ENCODE measurements at places on chromosomes 12 and 14.

GRCh38 chr14:76421662-76422061 lies 45.7 kb downstream of the ESRRB start:
- ATAC-seq: no peak

DNA sequence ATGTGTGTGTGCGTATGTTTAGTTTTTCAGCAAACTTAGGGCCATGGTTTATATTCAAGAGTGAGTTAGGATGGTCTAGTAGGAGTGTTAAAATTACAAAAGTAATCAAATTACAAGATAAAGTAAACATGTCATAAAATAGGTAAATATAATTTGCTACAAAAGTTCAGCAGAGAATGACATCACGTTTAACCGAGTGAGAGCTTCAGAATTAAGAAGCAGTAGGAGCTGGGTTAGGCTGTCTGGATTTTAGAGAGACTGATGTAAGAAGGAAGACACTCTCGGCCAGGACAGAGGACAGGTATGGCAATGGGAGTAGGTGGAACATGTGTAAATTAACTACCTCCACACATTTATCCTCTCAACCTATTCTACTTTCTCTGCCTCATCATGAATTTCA lies 11.6 kb upstream of the MGST1 start:
- ATAC-seq: no peak

DNA sequence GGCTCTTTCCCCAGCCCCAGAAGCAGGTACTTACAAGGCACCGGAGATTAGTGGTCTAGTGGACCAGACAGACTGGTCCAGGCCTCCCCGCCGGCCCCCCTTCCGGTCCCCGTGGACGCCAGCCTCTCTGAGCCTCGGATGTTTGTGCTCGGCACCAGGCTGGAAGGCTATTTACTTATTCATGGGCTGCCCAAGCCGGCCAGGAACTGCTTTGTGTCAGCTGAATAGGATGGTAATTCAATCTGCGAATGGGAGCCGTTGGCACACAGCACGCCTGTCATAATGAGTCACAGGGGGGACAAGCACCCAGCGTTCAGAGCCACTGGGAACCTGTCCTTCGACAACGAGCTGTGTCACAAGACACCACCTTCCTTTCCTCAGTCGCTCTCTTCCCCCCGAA lies 82.3 kb downstream of the RIMBP2 start:
- ATAC-seq: peak; percentile 93

GRCh38 chr12:130203151-130203550 lies 40.9 kb downstream of the FZD10 start:
- ATAC-seq: no peak

- no peak for ATAC-seq
Observed at GRCh38 chr14:71536015-71536740, 396.1 kb upstream of the RGS6 start.

GRCh38 chr12:6613776-6614512 lies 6.8 kb upstream of the CHD4 start:
- ATAC-seq: peak; percentile 84

GRCh38 chr12:65845751-65846537 lies 21.7 kb downstream of the HMGA2 start:
- no peak for ATAC-seq

DNA sequence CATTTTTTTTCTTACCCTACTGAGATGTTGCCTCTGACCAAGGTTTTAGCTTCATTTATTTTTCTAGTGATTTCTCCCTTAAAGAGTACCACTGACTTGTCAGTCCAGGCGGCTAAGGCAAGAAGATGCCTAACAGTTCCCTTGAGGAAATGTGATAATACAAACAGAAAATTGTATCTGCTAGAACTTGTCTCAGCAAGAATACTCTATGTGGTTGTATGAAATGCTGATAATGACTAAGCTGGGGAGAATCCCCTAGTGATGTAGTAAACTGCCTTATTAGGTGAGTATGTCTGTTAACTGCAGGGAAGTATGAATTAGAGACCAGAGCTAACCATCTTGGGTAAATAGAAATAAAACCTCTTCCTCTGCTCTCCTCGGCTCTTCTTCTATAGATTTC lies 6.7 kb downstream of the C12orf54 start:
- ATAC-seq: no peak

GRCh38 chr12:38490073-38490472 lies 173.5 kb downstream of the ALG10B start:
- ATAC-seq: peak; percentile 87

GRCh38 chr12:32569259-32569658 lies 109.8 kb upstream of the DNM1L start:
- no peak for ATAC-seq

DNA sequence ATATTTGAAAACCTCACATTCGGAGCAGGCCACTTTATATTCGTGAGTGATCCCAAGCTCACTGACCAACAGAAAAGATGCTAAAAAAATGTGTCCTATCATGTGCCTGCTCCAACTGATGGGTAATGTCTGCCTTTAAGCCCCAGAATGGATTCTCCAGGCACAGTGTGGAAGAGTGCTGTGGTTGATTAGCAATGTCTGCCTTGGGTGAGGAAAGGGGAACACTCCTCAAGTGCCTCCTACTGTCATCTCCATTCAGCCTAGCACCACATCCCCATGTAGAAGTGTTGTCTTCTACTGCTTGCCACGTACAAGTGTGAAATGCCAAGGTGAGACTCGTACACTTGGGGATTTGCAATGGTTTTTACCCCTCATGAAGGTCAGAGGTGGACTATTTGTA lies 199.3 kb downstream of the SLC41A2 start:
- ATAC-seq: no peak

DNA sequence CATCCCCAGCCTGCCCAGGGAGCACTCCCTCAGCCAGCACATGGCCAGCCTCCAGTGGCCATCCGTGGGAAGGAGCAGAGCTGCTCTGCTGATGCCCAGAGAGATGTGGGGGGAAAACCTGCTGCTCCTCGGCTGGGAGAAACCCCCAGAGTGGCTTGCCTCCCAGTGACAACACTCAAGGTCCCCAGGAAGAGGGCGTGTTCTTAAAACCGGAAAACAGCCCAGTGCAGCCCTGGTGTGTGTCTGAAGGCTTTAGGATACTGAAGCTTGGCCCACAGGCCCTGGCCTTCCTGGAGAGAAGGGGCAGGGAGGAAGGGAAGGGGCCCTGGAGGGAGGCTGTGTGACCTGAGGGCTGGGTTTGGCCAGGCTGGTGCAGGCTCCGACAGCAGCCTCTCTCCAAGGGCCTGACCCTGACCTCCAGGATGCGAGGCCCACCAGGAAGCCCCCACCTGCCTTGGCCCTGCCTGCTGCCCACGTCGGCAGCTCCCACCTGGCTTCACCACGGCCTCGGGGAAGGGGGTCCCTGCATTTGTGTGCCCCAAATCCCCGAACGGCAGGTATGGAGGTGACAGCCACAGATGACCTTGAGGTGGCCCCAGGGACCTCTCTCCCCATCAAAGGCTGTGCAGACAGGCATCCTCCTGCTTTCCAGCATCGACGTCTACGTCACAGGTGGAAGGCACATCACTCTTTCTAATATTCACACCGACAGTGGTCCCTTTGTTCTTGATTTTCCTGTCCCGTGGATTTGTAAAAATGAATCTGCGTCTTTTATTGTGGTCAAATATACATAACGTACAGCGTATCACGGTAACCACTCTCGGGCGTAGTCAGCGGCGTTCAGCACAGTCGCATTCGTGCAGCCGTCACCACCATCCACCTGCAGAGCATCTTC lies 190.0 kb upstream of the C14orf180 start:
- ATAC-seq: no peak

DNA sequence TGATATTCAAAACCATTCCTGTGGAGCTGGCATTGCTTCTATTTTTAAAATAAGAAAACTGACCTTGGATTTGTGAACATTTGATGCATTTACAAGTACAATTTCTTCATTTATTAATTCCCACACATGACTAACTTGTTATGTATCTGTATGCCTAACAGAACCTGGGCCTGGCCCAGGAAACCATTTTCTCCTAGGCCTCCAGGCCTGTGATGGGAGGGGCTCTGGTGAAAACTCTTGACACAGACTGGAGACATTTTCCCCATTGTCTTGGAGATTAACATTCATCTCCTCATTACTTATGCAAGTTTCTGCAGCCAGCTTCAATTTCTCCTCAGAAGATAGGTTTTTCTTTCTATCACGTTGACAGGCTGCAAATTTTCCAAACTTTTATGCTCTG lies 42.0 kb downstream of the GLIPR1L2 start:
- no peak for ATAC-seq

GRCh38 chr14:51014086-51014485 lies 69.8 kb upstream of the PYGL start:
- no peak for ATAC-seq

GRCh38 chr14:100747021-100747586 lies 20.4 kb downstream of the DLK1 start:
- ATAC-seq: peak; percentile 91

DNA sequence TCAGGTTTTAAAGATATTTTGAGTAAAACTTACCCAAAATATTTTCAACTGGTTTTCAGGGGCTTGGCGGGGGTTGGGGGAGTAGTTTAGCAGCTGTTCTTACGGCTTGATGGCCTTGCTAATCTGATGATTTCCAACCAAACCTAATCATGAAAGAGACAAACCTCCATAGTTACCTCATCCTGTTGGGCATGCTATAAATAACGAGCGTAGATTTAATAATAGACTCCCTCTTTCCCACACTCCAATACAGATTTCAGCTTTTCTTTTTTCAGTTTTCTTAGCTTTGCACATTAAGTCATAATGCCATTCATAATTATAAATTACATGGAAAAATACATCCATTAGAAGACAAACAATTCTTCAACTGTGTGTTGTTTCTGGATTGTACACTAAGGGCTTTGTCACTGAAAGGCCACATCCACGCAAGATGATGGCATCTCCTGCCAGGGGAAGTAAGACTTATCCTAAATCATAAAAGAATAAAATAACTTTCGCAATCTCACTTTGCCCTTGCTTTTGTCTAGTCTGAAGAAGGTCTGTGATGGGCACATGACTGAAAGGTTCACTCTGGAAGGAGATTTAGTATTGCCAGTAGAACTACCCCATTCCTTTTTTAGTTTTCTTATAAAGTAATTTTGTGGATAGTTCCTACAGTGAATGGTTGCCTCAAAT lies 23.2 kb downstream of the ITPR2 start:
- no peak for ATAC-seq

DNA sequence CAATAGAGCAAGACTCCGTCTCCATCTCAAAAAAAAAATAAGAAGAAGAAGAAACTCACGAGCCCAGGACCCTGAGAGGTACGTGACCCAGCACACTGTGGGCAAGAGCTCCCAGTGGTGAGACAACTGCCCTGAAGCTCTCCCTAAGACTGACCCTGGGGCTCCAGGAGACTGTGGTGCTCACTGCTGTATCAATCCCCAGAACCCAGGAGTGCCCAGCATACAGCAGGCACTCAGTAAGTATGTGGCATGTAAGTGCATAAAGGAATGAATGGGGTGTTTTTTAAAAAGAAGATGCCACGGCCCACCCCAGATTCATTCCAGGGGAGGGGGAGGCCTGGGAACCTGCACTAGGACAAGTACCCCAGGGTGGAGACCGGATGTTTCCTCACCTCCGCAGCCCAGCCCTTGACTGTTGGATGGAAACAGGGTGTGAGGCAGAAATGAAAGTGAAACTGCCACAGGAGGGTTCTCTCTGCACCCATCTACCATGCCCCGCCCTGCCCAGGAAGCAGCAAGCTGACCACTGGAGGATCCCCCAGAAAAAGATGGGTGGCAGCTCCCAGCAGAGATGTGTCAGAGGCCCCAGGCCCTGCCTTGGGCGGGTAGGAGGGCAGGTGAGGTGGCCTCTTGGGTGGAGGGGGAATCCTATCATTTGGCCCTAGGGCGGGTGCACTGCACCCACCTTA lies 12.2 kb downstream of the ITPK1 start:
- ATAC-seq: no peak

DNA sequence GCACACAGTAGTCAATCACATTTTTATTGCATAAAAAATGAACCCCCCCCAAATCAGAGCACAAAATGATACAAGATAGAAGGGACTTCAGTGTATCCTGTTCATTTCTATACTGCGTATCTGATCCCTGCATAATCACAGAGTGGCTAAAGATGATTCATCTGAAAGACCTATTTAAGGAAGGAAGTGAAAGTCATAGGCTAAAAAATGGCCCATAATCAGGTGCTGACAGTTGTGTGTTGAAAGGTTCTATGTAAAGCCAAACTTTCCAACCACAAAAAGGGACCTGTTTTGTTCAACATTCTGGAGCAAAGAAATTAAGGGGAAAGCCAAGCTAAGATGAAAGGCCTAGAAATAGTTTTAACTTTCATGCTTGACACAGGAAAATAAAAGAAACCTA lies 147.8 kb upstream of the ATP2B1 start:
- ATAC-seq: no peak

GRCh38 chr12:53101931-53102781 lies 1.1 kb upstream of the SOAT2 start:
- ATAC-seq: no peak

GRCh38 chr12:104816845-104817503 lies 141.1 kb downstream of the SLC41A2 start:
- no peak for ATAC-seq

- ATAC-seq: peak; percentile 7
Observed at GRCh38 chr14:39977198-39977597, 545.0 kb upstream of the FBXO33 start.

DNA sequence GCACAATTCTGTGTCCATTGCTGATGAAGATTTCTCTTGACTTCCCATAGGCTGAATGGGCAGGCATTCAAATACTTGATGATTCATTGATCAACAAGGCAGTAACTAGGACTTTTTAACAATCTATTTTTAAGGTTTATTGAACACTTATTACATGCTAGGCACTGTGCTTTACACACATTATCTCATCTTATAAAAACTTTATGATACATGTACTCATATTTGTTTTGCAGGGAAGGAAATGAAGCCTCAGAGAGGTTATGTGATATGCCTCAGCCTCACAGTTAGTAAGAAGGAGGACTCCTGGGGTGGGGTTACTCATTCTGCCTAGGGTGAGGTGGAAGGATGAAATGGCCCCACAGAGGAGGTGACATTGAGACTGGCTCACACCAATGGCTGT lies 12.9 kb upstream of the EMP1 start:
- no peak for ATAC-seq

DNA sequence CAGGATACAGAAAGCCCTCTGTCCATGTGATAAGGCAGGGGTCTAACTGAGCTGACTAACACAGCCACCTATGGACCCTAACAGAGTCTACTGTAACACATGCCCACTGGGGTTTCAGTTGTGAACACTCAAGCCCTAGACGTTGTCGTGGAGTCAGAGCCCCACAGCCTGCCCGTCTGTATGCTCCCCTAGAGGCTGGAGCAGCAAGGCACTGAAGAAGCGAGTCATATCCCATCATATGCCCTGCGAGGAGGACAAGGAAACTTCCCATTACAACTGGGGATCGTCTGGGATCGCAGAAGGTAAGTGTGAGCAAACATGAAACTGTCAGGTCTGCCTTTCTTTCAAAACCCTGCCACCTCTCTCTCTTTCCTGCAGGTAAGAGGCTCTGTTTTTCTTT lies 138.1 kb downstream of the GPR65 start:
- no peak for ATAC-seq

DNA sequence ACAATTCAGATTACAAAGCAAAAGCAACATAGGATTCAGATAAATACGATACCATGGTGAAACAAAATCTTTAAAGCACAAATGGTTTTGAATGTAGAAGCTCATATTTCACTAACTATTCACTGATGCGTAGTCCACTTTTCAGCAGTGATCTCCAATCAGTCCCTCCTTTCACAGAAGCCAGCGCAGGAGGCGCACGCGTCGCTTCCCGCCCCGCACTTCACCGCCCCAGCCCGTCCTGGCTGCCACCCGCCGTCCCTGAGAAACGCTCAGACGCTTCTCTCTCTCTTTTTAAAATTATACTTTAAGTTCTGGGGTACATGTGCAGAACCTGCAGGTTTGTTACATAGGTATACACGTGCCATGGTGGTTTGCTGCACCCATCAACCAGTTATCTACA lies 19.8 kb upstream of the CHFR start:
- no peak for ATAC-seq

Measured in motor neuron (in vitro differentiated cells).